ENCODE measurements at places on chromosomes 13 and 19. TPM values are rescaled to one million over a fixed set of nuclear protein-coding genes. Genes with fewer than 3 reads are reported as not detected.

RFXAP gene
- polyA plus RNA-seq: 12.1 TPM

SLC15A1 gene
- 10.1 TPM for polyA plus RNA-seq

TNNT1 gene
- 7.7 TPM for polyA plus RNA-seq

SLC6A16 gene
- 2.4 TPM for polyA plus RNA-seq

ZFP82 gene
- polyA plus RNA-seq: 14.8 TPM

CDKN2D gene
- polyA plus RNA-seq: 10.8 TPM

WBP4 gene
- polyA plus RNA-seq: 27.6 TPM

LYPD3 gene
- polyA plus RNA-seq: 1.2 TPM

GRIN3B gene
- 0.37 TPM for polyA plus RNA-seq

CFAP97D2 gene
- 9.5 TPM for polyA plus RNA-seq

ZNF536 gene
- 1.7 TPM for polyA plus RNA-seq

LRRC25 gene
- 0.65 TPM for polyA plus RNA-seq

GADD45B gene
- 12.2 TPM for polyA plus RNA-seq

ZNF443 gene
- polyA plus RNA-seq: 12.8 TPM

OR7C1 gene
- 0.10 TPM for polyA plus RNA-seq

HRC gene
- 29.8 TPM for polyA plus RNA-seq

WDR88 gene
- polyA plus RNA-seq: 1.1 TPM

PALM gene
- 62.7 TPM for polyA plus RNA-seq

ZNF699 gene
- polyA plus RNA-seq: 7.2 TPM

TMPRSS9 gene
- polyA plus RNA-seq: 0.21 TPM

DLL3 gene
- 0.61 TPM for polyA plus RNA-seq

SOX1 gene
- polyA plus RNA-seq: not detected

MUC16 gene
- 0.14 TPM for polyA plus RNA-seq

SKA3 gene
- polyA plus RNA-seq: 13.0 TPM

LILRA2 gene
- 0.55 TPM for polyA plus RNA-seq

DCT gene
- 0.28 TPM for polyA plus RNA-seq

SBK2 gene
- 0.51 TPM for polyA plus RNA-seq

KCNRG gene
- 2.0 TPM for polyA plus RNA-seq

NTF4 gene
- 2.4 TPM for polyA plus RNA-seq

ELOF1 gene
- polyA plus RNA-seq: 44.9 TPM

FOXO1 gene
- polyA plus RNA-seq: 16.7 TPM

MAST1 gene
- polyA plus RNA-seq: 0.89 TPM
